Gastroesophageal sphincter (tissue), 4 donors: ENCODE measurements at places on chromosomes 5 and 9. TPM values are rescaled to one million over a fixed set of nuclear protein-coding genes. Genes with fewer than 3 reads are reported as not detected.

- no peak for ATAC-seq
Observed at GRCh38 chr5:171371326-171371725, 16.3 kb upstream of the NPM1 start.

- ATAC-seq = no peak
Observed at GRCh38 chr5:159186319-159186718, 23.0 kb downstream of the RNF145 start.

DNA sequence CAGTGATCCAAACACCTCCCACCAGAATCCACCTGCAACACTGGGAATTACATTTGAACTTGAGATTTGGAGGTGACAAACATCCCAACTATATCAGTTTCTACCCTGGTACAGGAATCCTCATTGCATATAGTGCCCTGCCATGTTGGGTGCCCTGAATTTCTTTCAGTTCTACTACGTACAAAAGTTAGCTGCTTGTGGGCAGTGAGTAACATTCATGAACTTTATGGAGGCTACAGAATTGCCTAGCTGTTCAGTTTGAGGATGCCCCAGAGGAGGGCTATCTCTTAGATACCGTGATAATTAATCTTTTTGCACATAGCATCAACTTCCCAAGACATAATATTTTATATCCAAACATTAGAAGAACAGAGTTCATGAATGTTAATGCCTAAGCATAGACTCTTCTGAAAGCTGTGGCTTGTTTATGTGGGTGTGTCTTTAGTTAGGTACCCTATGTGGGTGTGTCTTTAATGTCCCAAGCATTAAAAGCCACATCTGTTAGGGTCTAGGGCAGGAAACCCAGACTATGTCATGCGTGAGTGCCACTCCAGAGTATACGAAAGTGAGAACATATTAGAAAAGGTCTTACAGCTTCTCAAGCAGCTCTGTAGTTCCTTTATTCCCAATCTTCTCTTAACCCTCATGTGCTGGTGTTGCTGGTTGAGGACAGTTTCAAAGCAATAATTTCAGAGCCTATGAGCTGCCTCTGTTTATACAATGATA is 47.0 kb upstream of the CHD1 start:
- ATAC-seq = no peak

- no peak for ATAC-seq
Observed at GRCh38 chr5:98588215-98588614, 185.2 kb upstream of the RGMB start.

- ATAC-seq = no peak
Observed at GRCh38 chr5:68446487-68446894, 230.9 kb downstream of the PIK3R1 start.

DNA sequence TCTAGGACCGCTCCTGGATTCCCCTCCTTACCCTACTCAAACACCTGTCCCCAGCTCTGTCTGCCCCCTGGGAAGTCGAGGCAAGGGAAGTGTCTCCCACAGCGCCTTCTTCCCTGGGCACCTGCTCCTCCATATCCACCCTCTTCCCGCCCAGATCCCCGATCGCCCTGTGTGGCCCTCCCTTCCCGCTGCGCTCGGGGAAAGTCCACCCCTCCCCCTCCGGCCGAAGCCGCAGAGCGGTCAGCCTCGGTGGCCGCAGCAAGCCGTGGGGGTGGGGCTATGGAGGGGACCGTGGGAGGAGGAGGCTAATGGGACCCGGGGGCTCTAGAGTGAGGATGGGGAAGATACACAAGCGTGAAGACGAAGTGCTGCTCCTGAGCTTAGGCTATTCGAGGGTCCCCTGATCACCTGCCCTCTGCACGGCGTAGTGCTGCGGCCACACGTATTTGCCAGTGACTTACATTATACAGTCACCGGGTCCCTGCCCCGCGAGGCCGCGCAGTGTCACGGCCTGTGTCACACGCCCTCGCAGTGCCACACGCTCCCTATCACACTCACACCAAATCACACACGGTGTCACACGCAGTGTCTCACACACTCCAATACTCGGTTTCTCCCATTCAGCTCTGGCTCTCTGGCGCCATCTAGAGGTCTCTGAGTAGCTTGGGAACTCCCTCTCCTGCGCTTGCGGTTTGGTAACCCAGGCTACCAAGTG is 658 bp upstream of the PCDH1 start:
- peak; percentile 81 for ATAC-seq

DNA sequence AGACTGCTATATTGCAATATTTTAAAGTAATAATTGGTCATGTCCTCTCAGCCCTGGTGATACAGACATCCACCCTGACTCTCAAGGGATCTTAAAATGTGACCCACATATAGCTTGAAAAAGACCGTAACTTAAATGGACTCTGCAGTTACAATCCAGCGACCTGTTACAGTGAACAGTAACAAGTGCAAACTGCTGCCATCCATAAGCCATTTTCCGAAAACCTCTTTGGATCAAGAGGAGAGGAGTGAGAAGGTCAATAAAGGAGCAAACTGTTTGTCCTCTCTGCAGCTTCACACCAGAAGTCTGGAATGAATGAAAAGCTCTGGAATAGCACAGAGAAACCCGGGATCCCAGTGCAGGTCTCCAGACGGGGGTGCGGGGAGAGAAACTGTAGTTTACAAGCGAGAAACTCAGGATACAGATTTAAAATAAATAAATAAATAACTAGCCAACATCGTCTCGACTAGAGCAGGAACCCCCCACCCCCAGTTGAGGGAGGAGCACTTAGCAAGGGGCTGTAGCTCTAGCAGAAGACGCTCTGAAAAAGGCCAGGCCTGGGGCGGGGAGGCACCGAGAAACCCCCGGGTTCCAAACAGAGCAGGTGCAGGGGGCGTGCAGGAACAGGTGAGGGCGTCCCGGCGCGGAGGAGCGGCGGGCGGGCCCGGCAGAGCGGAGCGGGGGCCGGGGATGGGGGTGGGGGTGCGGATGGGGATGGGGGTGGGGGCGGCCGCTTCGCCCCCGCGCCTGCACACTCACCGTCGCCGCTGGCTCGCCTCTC is 572 bp downstream of the ZDHHC21 start:
- no peak for ATAC-seq

DNA sequence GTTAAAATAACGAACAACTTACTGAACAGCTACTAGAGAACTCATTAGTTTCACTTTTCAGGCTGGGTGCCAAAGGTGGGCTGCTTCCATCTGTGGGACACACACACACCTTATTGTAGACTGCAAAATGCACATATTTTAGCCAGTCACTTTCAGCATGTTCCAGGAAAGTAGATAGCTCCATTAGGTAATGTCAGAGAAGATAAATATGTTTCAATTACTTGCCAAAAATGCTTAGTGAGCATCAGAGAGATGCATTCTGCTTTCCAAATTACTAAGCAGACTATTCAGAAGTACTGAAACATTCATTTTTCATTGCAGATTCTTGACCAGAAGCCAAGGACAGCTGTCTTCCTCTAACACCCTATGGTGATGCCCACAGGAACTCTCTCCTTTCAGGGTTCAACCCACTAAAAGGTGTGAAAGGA is 56.2 kb upstream of the APC start:
- peak; percentile 43 for ATAC-seq

- ATAC-seq = no peak
Observed at GRCh38 chr5:170597872-170598271, 94.1 kb downstream of the KCNIP1 start.

GRCh38 chr9:76699971-76700370 is 64.3 kb upstream of the PCA3 start:
- ATAC-seq = no peak

DNA sequence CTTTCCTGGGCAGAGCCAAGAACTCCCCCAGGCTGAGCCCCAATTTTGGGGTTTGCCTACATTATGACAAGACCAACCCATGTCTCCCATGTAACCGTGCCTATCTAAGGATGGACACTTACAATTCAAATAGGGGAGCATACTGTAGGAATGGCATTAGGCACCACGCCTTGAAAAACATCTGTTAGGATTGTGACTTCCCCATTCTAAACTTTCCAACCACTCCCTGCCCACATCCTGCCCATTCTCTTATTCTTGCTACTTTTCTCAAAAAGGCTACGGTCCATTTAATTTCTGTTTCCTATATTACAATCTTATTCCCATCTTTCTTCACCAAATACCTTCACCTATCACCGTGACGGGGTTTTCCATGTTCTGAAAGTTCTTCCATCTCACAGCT is 99.2 kb downstream of the LPAR1 start:
- ATAC-seq = no peak

DNA sequence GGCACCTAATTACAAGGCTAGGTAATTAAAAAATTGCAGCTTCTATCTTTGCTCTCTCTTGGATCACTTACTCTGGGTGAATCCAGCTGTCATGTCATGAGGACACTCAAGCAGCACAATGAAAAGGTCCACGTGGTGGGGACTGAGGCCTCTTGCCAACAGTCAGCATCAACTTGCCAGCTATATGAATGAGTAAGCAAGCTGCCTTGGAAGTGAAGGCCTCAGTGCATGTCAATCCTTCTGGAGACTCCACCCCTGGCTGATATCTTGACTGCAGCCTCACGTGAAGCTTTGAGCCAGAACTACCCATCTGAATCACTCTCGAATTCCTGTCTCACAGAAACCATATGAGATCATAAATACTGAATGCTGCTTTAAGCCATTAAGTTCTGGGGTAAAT is 140.5 kb downstream of the SNX18 start:
- ATAC-seq = no peak

- no peak for ATAC-seq
Observed at GRCh38 chr5:55220433-55221185, 6.5 kb downstream of the MCIDAS start.

- ATAC-seq = no peak
Observed at GRCh38 chr9:6901180-6901579, 143.4 kb downstream of the KDM4C start.

GRCh38 chr5:90488791-90489190 is 14.1 kb downstream of the POLR3G start:
- no peak for ATAC-seq

DNA sequence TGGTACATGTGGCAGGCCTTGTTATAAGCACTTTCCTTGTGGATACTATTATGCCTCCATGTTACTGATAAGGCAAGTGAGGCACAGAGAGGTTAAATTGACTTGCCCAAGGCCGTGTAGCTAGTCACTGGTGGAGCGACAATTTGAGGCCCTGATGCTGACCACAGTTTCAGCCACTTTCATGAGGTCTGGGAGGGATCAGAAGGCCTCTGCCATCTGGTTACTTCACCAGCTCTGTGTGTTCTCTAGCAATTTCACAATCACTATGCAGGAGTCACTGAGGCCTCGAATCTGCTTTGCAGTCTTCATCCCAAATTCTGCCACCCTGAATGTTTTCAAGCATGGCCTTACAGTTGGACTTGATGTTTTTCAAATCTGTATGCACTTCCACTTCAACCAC is 9.1 kb downstream of the LRRC70 start:
- no peak for ATAC-seq

GRCh38 chr5:40780199-40780598 is 18.0 kb downstream of the PRKAA1 start:
- no peak for ATAC-seq

DNA sequence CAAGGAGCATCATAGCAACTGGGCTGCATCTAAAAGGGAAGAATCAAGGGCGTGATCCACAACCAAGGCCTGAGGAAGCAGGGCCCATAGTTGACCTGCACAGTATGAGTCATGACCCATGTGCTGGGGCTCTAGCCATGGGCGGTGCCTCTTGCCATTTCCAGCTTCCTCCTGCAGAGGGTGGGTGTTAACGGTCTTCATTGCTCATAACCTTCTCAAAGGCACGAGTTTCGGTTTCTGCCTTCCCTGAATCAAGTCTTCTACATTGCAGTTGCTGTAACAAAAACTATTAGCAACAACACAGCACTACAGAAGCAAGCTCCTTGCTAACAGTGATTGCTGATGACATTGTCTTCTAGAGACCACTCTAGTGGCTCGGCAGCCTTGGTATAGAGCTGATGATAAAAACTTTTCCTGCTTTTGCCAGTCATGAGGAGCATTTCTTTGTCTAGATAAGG is 66.9 kb downstream of the CTSL start:
- peak; percentile 97 for ATAC-seq

GRCh38 chr9:13445103-13445500 is 165.6 kb upstream of the MPDZ start:
- no peak for ATAC-seq

GRCh38 chr5:147522435-147522834 is 12.6 kb upstream of the DPYSL3 start:
- no peak for ATAC-seq

CD180 gene
- total RNA-seq = not detected

NR6A1 gene
- 0.84 TPM for total RNA-seq

TEX48 gene
- not detected for total RNA-seq

CBY3 gene
- total RNA-seq = not detected

PDE8B gene
- 2.6 TPM for total RNA-seq

ADAMTSL1 gene
- total RNA-seq = 121 TPM

MGAT4B gene
- 42.5 TPM for total RNA-seq

ELOVL7 gene
- 13.1 TPM for total RNA-seq

AGXT2 gene
- not detected for total RNA-seq
